Caco-2 (cell line): ENCODE measurements at places on chromosomes 12 and 14. TPM values are rescaled to one million over a fixed set of nuclear protein-coding genes. Genes with fewer than 3 reads are reported as not detected.

DNA sequence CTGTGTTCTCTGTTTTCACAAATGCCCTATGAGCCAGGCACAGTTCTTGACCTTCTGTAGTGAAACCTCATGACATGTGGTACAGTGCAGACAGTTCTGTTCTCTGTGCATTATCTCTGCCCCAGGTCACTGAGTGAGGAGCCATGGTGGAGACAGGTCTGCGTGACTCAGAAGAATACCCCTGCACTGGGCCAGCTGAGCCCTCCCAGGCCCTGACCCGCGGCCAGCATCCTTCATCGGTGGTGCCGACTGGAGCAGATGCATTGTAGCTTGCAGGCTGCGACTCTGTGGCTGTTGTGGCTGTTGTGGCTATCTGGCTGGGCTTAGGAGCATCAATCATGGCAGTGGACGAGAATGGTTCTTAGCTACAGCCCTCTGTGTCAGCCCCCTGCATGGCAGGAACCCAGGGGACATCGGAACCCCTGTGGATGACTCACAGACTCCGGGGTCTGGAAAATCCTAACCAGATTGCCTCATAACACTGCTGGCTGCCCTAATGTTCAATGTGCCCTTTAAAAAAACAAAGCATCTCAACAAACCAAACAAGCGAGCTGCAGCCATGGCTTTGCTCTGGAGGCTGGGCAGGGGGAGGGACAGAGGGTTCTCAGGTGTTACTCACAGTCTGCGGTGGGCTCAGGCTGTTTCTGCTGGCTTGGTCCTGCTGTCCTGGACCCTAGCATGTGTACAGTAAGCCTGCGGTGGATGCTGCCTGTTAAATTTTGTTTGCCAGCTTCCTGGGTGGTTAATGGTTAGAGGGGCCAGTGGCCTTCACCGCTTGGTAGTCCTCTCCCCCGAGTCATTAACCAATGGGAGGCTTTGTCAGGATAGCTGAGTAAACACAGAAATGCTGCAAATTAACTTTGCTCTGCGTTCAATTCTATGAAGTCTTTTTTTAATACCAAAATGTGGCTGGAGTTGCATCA lies at the start of gene SERPINA6:
TSS of gene SERPINA6 (minus strand) at position 689 of the 923 bp plus-strand sequence. CDS start 8,688 bp downstream, outside the sequence.
- no peaks in the 10 kb centered on the region for H3K27me3 ChIP-seq
- H3K4me1 ChIP-seq, result peaks cover 10% of the 10 kb centered on the region; the same call in 1 of the 2 replicates

DNA sequence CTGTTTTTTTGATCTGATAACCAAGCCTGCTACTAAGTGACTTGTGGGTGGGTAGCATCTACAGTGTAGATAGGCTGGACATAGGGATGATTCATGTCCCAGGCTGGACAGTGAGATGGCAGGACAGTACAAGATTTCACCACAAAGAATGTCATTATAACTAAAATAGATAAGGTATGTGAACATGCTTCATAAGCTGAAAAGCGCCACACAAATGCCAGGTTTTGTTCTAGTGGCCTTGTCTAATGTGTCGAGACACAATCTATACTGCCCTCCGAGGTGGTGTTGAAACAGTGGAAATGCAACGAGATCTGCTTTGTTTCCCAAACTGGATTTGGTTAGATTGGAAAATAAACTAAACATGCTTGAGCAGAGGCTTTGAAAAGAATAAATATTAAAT lies 4.4 kb downstream of the LGALS3 start:
- peaks cover 2% of the 10 kb centered on the region for H3K36me3 ChIP-seq
- no peak for DNase-seq
- peaks cover 29% of the 10 kb centered on the region for H3K4me1 ChIP-seq
- H3K4me3 ChIP-seq, result no peak overlapping the region
- H3K27ac ChIP-seq, result no peak overlapping the region
- H3K27me3 ChIP-seq, result no peaks in the 10 kb centered on the region

GRCh38 chr14:20632831-20633691 lies 8.4 kb downstream of the OR6S1 start:
- H3K27ac ChIP-seq, result peak overlapping the region; percentile 92
- peak overlapping the region; percentile 38 for H3K4me3 ChIP-seq
- no peaks in the 10 kb centered on the region for H3K36me3 ChIP-seq
- peak; percentile 79 for DNase-seq
- H3K27me3 ChIP-seq, result no peaks in the 10 kb centered on the region
- peaks cover 3% of the 10 kb centered on the region for H3K4me1 ChIP-seq

GRCh38 chr14:89369656-89370055 lies 47.4 kb downstream of the FOXN3 start:
- H3K4me1 ChIP-seq, result peaks cover 24% of the 10 kb centered on the region
- H3K27me3 ChIP-seq, result no peaks in the 10 kb centered on the region
- peak overlapping the region; percentile 71 for H3K27ac ChIP-seq
- no peak overlapping the region for H3K4me3 ChIP-seq

Gene TMEM229B
- 0.19 TPM in 1 of 2 replicates, not detected in the other for total RNA-seq

Gene MYF5
- not detected in 2 replicates for total RNA-seq

Gene MGP
- total RNA-seq, result not detected in 2 replicates

Gene KRT6A
- total RNA-seq, result 0.14 TPM in 1 of 2 replicates, not detected in the other
